ENCODE measurements at places on chromosomes 7 and 10. TPM values are rescaled to one million over a fixed set of nuclear protein-coding genes. Genes with fewer than 3 reads are reported as not detected.

The RELN gene
- 25.4 TPM for total RNA-seq

The C10orf53 gene
- not detected for total RNA-seq

The PRPF18 gene
- total RNA-seq = 58.8 TPM

The NXPH1 gene
- total RNA-seq = not detected

The COL26A1 gene
- not detected for total RNA-seq

The EGFR gene
- 57.5 TPM for total RNA-seq

The CDC14C gene
- not detected for total RNA-seq

The EVX1 gene
- not detected for total RNA-seq

The DEPP1 gene
- total RNA-seq = 294 TPM

The POMZP3 gene
- 3.9 TPM for total RNA-seq

The ALDH18A1 gene
- total RNA-seq = 105 TPM

All from thyroid gland (tissue), 4 donors.